ENCODE measurements at places on chromosomes 12 and 14.

DNA sequence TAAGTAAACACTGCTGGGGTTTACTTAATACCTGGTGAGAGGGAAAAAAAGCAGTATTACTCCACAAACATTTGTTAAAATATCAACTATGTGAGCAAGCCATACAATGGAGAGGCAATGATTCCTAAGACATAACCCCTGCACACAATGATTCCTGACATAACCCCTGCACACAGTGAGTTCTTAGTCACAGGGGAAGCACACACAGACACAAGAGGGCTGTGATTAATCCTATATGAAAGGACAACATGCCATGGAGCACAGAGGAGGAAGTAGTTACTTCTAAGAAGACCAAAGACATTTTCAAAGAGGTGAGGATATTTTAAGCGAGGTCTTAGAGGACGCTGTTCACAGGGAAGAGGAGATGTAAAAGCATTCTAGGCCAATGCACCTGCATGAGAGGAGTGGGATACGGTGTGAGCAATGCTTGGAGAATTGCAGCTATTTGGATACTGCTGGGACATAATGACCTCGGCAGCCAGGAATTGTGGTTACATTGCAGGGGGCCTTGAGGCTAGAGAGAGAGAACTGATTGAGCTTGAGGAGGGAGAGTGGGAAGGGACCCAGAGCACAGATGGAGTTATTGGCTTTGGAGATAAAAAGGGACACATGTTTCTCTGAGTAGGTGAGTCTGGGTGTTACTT is 211.9 kb downstream of the APAF1 start:
- no peak for DNase-seq

- no peak for DNase-seq
Observed at GRCh38 chr12:21529456-21529855, 3.4 kb downstream of the SPX start.

DNA sequence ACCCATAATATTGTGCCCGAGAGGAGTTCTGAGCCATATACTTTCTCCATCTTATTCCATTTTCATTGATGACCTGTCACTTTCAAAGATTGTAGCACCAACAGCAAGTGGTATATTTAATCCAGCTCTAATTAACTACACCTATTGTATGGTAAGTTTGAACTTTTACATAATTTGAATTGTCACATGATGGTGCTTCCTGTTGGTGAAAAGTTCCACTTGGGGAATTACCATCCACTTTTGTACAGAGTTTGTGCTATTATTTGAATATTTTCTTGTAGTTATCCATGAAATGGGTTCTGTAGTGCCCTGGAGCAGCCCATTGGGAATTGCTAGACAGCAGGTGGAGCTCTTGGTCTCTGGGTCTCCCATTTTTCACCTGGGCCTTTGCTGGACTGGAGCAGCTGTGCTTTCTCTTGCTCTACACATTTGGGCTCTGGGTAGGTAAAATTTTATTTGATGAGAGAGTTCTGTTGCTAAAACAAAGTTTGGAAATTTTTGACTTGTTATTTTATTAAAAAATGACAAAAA is 3.0 kb downstream of the SMCO3 start:
- no peak for DNase-seq

DNA sequence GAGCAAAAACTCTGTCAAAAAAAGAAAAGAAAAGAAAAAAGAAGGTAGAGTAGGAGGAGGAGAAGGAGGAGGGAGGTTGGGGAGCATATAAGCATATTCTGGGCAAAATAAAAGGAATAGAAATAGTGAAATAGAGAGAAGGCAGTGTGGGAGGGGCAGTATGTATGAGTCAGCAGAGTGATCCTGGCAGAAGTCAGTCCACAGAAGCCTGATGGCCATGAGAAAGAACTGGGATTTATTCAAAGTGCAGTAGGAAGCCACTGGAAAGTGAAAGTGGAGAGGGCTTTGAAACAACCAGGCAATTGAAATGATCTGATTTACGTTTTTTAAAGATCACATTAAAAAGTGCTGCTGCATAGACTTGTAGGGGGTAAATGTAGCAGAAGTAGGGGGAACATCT is 368.6 kb upstream of the USP15 start:
- DNase-seq, result no peak

DNA sequence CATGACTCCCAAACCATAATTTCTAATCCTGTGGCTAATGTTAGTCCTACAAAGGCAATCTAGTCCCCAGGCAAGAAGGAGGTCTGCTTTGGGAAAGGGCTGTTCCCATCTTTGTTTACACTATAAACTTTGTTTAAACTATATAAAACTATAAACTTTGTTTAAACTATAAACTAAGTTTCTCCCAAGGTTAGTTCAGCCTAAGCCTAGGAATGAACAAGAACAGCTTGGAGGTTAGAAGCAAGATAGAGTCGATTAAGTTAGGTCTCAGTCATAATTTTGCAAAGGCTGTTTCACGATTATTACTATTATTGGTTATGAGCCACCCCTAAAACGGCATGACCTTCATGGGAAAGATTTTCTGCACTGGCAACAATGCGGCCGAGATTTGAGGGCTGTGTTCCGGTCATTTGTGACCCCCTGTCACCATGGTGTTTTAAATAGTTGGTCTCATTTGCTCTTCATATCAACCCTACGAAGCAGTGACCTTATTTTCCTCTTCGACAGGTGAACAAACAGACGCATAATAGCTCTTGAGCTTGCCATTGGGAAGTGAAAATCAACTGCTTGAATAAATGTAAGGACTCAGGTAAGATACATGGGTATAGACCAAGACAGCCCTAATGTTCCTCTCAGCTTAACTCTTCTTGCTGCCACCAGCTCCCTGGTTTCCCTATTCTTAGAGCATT is 322.6 kb upstream of the TMEM132C start:
- DNase-seq, result no peak

DNA sequence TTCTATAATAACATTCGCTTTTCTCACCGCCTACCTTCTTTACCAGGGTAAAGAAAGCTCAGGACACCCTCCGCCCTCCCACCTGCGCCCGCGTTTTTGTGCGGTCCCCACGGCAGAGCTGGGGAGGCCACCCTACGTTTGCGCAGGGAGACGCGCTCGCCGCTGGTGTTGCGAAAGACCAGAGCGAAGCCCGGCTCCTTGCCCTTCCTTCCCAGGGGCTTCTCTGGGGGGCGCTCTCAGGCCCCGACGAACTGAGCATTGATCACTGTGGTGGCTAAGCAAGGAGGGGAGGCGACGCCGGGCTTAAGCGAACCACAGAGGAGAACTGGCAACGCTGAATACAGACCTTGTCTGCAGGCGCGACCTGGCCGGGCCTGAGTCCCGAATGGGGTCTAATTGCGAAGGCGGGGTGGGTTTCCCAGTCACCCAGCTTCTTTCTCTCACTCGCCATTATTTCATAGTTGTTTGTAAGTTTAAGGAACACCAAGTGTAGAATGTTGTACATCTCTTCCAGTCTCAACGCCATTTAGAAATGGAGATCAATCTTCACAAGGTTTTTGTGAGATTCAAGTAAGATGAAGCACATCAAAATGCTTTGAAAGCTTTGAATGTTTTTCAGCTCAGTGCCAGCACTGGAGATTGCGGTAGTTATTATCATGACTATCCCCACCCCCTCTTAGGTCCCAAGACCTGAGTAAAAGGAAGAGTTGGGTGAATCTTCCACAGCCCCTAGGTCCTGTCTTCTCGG is 1.7 kb upstream of the NKX2-1 start:
- DNase-seq, result no peak

GRCh38 chr14:93715279-93715927 is 72.9 kb downstream of the PRIMA1 start:
- no peak for DNase-seq

GRCh38 chr12:49040364-49040855 is 20.2 kb downstream of the KMT2D start:
- DNase-seq, result no peak

DNA sequence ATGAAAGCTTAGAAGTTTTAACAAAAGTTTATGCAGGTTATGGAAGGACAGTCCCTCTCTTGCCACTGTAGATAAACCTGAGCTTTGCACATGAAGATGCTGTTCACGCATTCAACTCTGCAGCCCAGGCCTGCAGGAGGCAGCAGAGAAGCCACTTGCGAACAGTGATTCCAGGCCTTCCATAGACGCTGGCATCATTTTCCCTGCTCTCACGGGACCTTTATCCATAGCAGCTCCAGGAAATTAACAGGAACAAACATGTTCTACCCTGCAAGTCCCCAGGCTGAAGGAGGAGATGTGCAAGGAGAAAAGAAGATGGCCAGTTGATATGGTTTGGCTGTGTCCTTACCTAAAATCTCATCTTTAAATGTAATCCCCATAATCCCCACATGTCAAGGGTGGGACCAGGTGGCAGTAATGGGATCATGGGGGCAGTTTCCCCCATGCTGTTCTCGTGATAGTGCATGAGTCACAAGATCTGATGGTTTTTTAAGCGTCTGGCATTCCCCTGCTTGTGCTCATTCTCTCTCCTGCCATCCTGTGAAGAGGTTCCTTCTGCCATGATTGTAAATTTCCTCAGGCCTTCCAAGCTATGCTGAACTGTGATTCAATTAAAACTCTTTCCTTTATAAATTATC is 2.0 kb downstream of the ERP27 start:
- no peak for DNase-seq

All from stimulated activated CD4-positive, alpha-beta T cell treated with anti-CD3 and anti-CD28 coated beads, Interleukin-12 subunit alpha, Interleukin-12 subunit beta, amount 100 ng/mL, for 48 hours (primary cell).